ENCODE measurements at places on chromosomes 2 and 18.

GRCh38 chr2:160039166-160039903, 23.1 kb downstream of the PLA2R1 start:
- DNase-seq, result no peak

DNA sequence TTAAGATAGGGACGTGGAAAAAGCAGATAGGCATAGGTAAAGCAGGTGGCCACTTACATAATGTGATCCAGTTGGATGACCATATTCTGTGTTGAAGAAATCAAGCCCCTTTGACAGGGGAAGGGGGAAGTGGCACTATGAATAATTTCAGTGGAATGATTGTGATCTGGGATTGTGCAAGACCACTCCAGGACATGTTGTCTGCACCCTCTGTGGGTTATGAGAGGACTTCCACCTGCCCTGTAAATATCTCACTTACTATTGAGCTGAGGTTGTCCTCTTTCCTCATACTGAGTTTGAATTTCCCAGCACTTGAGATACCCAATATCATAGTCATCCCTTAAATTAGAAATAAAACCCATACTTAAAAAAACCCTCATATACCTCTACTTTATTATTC, 220.7 kb downstream of the IRS1 start:
- no peak for DNase-seq

GRCh38 chr2:180938451-180938850, 42.0 kb upstream of the UBE2E3 start:
- DNase-seq, result no peak

- no peak for DNase-seq
Measured at GRCh38 chr2:182381225-182381624, 45.6 kb downstream of the PDE1A start.

DNA sequence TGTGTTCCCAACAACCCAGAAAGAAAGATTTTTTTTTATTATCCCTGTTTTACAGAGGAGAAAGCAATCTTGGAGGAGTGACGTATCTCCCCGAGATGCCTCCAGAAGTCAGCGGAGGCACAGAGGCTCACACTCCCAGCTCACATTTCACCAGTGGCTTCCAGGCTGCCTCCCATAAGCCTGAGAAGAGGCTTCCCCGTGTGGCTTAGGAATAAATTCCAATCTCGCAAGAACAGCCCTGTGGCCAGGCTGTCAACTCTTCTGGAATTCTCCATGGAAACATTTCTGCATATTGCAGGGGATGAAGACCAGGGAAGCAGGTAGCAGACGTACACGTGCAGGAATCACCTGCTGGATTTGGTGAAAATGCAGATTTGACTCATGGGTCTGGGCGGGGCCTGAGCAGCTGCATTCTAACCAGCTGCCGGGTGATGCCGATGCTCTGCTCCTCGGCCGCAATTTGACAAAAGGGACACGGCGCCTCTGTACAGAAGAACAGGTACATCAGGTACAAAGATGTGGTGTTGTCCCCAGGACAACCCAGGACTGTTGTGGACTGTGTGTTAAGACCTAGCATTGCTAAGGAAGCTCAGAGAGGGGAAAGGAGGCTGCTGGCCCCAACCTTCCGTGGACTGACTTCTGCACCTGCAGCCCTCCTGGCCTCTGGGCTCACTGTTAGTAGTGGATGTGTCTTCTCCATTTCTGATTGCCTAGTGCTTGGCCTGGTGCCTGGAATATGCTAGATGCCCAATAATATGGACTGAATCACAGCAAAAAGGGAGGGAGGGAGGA, 114.2 kb upstream of the ID2 start:
- DNase-seq, result no peak

Measured in GM12891 (cell line).